Muscle of back (tissue), 13 donors: ENCODE measurements at places on chromosomes 5 and 9. TPM values are rescaled to one million over a fixed set of nuclear protein-coding genes. Genes with fewer than 3 reads are reported as not detected.
A peak's percentile ranks its signal among the peaks of the same experiment; 100 is the strongest.

DNA sequence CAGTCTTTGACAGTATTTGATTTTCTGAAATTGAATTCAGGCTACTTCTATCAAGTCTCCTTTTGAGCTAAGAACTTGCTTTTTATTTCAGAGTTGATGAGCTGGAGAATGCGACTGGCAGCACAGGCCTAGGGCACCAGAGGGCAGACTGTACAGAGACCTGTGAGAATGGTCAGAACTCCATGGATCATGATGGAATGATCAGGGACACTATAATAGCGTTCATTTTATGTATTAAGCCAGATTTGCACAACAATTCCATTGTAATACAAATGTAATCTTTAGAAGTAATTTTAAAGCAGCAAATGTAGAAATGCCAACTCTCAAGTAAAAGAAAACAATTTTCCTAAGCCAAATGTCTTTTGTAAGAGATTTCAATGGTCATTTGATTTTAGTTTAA lies 902.4 kb downstream of the NR2F1-AS1 start:
- no peak for DNase-seq

DNA sequence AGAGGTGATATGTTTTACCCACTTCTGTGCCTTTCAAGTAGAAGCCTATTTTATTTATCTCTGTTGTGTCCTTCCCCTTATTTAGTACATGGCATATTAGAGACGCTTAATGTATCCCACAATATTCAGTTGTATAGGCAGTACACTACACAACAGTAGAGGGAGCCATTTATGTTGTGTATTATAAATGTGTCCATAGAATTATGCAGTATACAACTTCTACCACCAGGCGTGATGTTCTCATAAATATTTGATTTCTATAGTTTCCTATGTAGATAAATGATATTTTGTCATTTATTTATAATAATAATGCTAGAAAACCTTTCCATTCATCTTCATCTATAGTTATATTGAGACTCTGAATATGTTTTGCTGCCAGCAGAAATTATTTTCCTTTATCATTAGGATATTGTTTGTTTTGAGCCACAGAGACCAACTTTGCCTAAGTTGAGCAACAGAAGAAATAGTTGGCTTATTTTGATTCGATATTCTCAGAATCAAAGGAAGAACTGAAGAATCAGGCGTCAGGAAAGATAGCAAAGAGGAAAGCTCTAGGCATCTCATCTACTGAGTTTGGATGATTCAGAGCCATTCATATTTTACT lies 81.7 kb downstream of the ADAMTS19 start:
- peak; percentile 42 for DNase-seq

DNA sequence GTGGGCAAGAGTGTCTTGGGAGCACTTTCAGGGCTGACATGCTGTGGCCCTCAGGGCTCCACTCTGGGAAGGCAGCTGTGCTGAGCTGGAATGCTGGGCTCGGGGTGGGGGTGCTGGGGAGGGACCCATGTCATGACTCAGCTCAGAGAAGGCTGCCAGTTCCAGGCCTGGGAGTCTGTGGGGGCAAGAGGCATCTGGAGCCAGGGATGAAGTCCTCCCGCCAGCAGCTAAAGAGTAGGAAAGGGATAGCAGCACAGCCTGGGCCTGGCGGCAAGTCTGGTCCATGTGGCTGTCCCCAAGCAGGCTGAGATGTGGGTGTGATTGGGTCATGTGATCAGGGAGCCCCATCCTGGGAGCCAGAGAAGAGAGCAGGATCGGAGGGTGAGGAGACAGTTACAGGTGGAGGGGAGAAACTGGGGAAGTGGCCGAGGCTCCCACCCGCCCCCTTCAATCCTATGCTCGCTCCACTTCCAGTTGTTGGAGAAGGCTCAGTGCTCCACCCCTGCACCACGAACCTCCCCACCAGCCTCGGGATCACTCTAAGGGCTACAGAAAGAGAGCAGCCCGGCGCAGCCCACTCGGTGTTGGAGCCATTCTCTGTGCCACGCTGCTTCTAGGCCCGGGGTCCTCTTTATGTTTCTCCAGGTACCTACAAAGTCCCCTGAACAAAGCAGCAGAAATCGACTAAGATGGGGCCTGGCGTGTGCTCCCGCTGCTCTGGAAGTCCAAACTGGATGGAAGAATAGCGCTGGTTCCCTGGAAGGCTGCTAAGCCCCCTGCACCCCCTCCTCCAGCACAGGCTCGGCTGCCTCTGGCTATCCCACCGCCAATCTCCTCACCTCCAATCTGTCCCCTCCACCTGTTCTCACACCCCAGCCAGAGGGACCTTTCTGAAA lies 12.0 kb downstream of the PDGFRB start:
- DNase-seq: peak; percentile 88

- no peak for DNase-seq
Measured at GRCh38 chr9:121393318-121393717, 23.3 kb upstream of the STOM start.

Gene NLN
- 18.0 TPM for polyA plus RNA-seq

- DNase-seq: peak; percentile 82
Measured at GRCh38 chr5:154273028-154273617, 82.6 kb downstream of the GALNT10 start.

- no peak for DNase-seq
Measured at GRCh38 chr9:109971226-109971625, 191.2 kb downstream of the PALM2AKAP2 start.

GRCh38 chr9:573691-574410 lies 267.6 kb upstream of the DMRT1 start:
- DNase-seq: no peak

GRCh38 chr5:39624268-39624886 lies 199.6 kb upstream of the DAB2 start:
- no peak for DNase-seq

- DNase-seq: no peak
Measured at GRCh38 chr5:141641634-141642267, 5.0 kb downstream of the RELL2 start.

GRCh38 chr5:135568923-135569360 lies 9.8 kb downstream of the CXCL14 start:
- no peak for DNase-seq

Gene CATSPER3
- 1.2 TPM for polyA plus RNA-seq

- no peak for DNase-seq
Measured at GRCh38 chr5:131550606-131551005, 84.4 kb downstream of the RAPGEF6 start.

DNA sequence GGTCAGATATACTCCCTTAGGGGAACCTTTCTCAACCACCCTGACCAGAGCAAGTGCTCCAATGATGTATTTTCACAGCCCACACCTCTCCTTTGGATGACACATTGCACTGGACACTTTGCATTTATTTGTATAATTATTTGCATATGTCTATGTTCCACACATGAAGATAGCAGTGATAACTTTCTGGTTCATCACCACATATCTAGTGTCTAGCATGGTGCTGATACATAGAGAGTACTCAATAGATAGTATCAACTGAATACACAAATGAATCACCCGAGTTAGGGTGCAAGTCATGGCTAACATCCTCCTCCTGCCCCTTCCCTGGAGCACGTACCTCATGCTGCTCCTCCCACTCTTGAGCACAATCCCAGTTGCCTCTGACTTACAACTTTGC lies 617.6 kb downstream of the EBF1 start:
- no peak for DNase-seq

Gene FABP6
- not detected for polyA plus RNA-seq

DNA sequence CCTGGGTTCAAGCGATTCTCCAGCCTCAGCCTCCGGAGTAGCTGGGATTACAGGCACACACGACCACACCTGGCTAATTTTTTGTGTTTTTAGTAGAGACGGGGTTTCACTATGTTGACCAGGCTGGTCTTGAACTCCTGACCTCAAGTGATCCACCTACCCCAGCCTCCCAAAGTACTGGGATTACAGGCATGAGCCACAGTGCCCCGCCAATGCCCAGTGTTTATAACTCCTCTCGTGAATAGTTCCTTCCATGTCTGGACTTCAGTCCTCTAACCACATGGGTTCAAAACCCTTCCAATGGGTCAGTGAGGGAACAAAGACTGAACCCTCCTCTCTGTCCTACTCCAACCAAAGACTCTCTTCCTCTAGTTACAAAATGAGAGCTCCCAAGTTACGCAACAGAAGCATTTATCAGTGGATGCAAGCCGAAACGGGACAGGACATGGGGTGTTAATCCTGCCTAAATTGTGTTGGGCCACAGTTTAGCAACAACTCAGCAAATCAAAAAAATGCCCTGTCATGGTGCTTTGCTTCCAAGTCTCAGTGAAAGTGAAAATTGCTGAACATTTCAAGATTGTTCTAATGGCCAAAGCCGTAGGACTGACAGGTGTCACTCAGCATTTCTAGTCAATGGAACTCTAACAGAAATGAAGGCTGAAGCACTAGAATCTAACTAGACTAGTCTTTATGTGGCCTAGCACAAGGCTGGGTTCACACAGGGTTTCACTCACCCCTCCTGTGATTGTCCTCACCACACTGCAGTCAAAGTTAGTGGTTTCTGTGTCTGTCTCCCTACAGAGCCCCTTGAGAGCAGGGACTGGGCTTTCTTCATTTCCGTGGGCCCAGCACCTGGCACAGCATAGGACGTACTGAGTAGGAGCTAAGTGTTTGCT lies 3.2 kb upstream of the TMEM245 start:
- DNase-seq: no peak

Gene PCDHA1
- polyA plus RNA-seq: 0.05 TPM

Gene ENG
- 64.0 TPM for polyA plus RNA-seq

GRCh38 chr5:37857696-37858095 lies 17.9 kb upstream of the GDNF start:
- DNase-seq: no peak

DNA sequence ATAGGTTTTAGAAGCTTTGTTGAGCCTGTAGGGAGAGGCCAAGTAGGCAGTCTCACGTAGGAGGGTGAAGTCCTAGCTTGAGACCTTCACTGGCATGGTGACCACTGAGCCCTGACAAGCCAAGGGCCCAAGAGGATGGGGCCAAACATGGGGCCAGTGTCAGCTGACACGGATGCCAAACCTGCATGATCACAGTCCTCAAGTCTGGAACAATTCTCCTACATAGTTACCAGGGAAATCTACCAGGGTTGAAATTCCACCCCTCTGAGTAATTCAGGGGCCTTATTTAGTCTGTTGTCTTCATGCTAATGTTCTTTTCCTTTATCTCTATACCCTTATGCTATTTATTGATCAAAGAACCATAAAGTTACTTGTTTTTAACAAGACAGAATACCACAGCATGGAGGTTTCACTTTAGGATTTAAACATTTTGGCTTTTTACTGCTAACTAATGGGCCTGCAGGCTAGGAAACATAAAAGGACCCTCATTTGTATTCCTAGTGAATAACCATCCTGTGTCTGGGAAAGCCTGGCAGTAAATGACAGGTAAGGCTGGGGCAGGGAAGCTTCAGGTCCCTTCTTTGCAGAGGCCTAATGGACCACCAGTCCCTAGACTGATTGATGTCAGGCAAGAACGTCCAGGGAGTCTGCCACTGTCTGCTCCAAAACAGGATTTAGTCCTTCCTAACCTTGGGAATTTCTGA lies 140.8 kb downstream of the FGF1 start:
- DNase-seq: no peak

DNA sequence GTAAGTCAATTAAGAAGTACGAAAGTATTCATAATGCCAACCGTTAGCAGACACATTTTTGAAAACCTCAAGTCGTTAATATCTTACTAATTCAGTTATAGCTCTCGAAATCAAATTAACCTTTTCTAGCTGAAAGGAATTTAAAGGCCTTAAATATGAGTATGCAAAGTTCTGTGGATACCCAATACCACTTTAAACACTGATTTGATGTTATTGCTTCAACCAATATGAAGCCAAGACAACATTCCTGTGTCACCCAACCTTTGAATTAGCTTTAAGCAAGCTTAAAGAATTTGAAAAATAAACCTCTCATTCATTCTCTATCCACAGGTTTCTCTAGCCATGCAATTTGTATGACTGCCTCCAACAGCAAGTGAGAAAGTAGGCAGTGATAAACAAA lies 204.5 kb downstream of the MCTP1 start:
- no peak for DNase-seq

DNA sequence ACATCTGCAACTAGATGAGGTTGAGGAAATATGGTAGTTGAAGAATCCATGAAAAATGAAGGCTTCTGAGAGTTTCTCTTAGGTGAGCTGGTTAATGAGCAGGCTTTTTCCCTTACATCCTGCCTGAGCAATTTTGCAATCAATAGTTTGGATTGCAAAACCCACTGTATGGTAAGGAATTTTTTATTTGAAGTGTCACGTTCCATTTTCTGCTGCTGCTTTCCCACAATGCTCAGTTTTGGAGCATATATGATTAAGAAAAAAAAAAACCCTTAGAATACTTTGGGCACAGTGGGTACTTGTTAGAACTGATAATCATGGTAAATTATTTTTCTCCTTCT lies 144.2 kb downstream of the PCSK1 start:
- DNase-seq: no peak

- peak; percentile 88 for DNase-seq
Measured at GRCh38 chr9:35489313-35490154, at the start of gene RUSC2. RUSC2 (plus strand) TSS chr9:35490111; CDS start chr9:35546522, 56,411 bp downstream.

Gene ACSL6
- 0.35 TPM for polyA plus RNA-seq

- DNase-seq: no peak
Measured at GRCh38 chr9:68804911-68805889, 100.2 kb downstream of the PIP5K1B start.

- no peak for DNase-seq
Measured at GRCh38 chr9:353077-353476, 138.4 kb downstream of the DOCK8 start.

Gene GPRIN1
- polyA plus RNA-seq: 0.63 TPM

Gene MEGF9
- 7.8 TPM for polyA plus RNA-seq

Gene PTGDS
- 2.3 TPM for polyA plus RNA-seq

DNA sequence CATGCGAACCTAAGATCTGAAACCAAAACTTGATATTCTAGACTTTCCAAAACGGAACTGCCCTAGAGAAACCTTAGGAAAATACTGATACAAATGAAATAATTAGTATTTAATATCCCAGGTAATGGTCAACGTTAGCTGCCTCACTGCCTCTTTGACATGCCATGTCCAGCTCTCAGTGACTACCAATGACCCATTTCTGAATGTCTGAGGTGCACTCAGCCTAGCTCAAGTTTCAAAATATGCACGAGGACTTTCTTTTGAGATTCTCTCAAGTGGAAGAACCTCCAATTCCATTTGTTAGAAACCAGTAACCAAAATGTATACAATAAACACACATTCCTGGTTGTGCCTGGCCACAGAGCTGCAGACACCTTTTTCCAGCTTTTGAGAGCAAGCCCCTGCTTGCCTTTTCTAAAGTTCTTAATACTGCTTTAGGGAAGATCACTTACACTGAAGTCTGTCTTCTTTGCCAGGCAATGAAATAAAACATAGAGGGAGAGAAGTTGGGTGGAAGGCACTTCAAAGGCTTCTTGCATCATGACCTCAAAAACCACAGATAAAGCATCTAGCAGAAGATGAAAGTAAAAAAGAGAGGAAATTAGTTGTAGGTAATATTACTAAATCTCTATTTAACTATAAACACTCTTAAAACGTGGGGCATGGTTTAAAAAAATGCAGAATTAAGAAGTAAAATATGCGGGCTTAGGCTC lies 87.9 kb downstream of the MRPS27 start:
- DNase-seq: no peak

- DNase-seq: no peak
Measured at GRCh38 chr9:97703437-97704344, 6.6 kb upstream of the XPA start.

DNA sequence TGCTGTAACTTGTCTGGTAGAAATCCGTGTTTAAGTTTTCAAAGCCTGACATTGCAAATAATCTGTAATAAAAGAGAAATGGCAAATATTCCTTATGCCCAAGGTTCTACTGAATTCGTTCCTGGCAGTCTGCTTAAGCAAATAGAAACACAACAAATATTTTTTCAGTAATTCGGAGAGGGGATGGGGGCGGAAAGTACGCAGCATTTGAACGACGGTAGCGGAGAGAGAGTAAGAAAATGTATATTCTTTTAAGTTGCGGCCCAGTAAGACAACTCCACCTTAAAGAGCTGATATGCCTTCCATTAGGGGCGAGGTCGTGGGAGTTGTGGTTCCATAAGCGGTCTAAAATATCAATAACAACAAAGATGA lies 569 bp downstream of the YIPF5 start:
- DNase-seq: peak; percentile 1

Gene MEIKIN
- polyA plus RNA-seq: not detected
